ENCODE measurements at places on chromosomes 12 and 14.

- peak; percentile 79 for DNase-seq
Measured at GRCh38 chr12:132444957-132445883, 44.7 kb upstream of the FBRSL1 start.

DNA sequence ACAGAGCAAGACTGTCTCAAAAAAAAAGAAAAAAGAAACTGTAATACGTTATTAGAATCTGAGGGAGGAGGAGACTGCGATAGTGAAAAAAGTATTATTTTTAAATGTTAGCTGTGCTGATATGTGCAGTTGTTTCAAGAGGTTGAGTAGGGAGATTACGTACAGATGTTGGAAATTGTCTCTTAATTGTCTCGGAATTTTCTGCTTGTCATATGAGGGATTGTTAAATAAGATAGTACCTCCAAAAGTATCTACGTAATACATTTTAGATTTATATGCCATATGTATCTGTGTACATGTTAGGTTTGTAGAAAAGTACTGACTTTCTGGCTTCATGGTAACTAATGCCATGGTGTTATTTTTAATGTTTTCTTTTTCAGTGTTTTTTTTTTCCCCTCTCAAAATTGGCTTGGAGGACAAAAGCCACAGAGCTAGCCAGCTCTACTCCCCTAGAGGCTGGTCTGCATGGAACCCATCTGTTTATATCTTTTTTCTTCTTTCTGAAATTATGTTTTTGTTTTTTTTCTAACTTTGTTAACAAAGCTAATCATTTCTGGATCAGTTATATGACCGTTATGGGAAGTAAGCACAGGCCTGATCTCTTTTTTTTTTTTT, 3.4 kb downstream of the RIMKLB start:
- no peak for DNase-seq

DNA sequence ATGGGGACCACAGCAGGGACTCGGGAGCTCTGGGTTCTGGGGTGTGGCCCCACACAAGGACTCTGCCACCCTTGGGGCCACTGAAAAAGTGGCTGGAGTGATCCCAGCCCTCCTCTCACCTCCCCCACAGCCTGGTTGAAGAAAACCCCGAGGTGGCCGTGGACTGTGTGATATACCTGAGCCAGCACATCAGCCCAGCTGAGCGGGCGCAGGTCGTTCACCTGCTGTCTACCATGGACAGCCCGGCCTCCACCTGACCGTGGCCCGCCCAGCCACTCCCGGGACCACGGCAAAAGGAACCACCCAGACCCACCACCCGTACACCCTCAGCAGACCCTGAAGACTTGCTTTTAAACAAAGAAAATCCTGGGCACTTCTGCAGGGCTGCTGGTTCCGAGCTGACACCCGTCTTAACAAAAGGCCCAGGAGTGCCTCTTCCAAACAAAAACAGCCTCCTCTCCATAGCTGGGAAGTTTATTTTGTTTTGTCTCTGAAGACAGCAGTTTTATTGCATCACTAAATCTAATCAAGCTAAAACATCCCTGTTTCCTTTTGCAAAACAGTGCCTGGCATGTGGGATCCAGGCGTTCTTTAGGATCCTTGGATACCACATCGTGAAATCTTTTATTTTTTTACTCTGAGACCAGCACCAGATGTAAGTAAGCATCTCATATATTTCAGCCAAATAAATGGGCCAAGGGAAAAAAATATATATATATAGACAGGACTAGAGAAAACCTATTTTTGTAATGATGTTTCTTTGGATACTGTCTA, 42.8 kb downstream of the FOXN4 start:
- no peak for DNase-seq

- no peak for DNase-seq
Measured at GRCh38 chr12:121538699-121539061, 42.1 kb downstream of the KDM2B start.

GRCh38 chr14:101116065-101116464, 212.5 kb upstream of the RTL1 start:
- no peak for DNase-seq

DNA sequence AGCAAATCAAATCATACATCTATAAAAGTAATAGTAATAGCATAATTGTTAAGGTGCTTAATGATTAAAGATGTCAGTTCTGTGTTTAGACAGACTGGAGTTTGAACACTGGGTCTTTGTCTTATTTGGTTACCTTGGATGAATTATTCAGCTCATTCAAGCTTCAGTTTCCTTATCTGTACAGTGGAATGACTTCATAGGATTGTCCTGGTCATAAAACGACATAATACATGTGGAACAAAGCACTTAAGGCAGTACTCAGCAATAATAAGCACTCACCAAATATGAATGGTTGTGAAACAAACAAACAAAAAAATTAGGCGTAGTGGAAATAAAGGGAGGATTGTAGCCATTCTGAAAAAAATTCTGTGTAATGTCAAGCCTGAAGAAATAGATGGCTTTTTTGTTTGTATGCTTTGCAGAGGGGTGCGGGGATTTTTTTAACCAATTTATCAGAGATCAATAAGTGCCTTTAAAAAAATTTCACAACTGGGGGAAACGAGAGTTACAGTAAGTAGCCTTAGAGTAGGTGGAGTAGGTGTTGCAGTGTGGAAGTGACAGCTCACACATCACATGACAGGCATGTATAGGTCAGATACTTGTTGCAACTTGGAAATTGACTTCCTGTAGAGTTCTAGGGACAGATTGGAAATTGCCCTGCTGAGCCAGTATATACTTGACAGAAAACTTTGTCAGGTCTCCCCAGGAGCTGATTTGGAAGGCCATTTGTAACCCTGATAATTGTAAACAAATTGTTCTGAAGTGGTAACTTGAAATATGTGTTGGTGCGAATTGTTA, 157.7 kb downstream of the SLC15A5 start:
- no peak for DNase-seq

DNA sequence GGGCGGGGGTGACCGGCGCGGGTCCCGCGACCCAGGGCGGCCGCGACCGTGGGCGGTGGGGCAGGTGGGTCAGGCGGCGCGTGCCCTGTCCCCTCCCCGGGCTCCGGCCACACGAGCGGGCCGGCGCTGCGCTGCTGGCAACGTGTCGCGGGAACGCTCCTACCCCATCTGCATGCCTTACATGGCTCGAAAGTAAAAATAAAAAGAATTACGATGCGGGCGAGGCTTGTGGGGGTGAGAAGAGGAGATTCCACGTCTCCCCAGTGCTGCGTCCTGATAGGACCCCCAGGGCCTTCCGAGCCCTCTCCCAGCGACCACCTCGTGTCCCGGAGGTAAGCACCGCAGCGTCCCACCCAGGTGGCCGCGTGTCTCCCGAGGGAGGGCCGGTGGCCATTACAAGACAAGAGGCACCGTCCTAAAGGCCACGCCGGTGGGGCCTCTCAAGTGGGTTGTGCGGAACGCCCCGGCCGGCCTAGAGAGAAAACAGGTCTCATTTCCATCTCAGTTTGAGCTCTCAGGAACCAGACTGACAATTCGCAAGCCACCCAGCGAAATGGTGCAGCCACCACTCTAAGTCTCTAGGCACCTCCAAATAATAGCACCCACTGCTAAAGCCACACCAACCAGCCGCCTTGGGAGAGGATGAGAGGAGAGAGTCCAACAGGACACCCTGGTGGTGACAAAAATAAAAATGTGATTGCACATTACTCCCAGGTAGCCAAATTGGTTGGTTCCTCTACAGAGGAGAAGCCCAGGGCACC, 612 bp upstream of the FOXN3 start:
- peak; percentile 29 for DNase-seq

- DNase-seq: no peak
Measured at GRCh38 chr14:70921669-70922068, 14.4 kb downstream of the PCNX1 start.

DNA sequence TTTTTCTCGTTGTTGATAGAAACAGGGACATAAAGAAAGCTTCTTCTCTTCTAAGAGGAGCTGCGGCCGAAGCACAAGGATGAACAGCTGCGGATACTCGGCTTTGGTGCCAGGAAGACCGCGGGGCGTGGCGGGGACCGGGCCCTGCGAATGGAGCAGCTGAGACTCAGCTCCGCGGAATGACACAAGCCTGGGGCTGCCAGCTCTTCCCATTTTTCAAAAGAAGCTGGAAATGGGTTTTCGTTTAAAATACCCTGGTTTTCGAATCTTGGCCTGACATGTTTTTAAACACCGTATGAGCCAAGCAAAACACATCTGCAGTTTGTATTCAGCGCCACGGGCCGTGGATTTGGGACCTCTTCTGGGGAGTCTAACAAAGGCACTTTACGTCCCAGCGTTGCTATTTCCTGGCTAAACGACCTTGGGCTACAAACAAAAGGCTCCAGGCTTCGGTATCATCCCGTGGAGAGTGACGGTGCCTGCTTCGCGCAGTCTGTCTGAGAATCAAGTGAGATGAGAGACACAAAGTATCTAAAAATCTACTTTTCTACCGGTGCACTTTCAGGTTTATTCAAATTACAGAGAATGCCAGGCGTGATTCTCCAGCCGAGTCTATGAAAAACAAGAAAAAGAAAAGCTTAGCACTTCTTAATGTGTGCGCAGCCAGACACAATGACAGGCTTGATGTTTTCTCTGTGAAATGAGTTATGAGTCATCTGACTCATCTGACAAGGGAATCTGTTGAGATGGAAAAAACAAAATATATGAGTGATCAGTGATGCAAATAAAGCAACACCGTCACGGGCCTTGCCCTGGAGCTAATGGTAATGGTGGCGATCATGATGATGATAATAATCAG, 114.0 kb upstream of the TMEM132D start:
- no peak for DNase-seq

GRCh38 chr14:75495399-75495798, 26.9 kb upstream of the BATF start:
- no peak for DNase-seq

GRCh38 chr12:93325855-93326254, 51.9 kb upstream of the NUDT4 start:
- no peak for DNase-seq

DNA sequence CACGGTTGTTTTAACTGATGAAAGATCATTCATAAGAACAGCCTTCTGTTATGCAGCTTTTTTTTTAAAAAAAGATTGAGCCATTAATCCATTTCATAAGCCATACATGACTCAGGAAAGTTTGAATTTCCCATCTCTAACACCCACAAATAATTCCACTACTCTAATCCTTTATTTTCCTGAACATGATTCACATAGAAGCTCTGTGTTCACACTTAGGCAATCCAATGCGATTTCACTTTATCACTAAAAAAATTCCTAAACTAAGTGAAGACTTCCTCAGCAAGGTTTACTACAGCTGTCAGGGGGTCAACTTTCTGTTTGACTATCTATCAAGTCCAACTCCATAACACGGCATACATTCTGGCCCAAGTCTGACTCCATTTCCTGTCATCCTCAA, 25.9 kb downstream of the PKP2 start:
- DNase-seq: no peak

DNA sequence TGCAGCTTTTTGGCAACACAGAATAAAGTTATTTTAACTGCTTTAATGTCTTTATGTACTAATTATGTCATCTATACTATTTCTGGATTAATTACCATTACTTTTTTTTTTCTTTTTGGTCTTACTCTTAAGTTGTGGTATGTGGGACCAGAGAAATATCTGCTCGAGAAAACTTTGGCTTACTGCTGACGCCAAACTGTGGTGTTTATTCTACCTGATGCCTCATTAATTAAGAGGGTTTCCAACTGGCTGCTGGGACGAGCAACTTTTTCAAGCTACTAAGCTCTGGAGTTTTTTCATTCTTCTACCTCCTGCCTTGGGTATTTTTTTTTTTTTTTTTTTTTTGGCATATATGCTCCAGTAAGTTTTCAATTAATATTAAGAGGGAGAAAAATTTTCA, 1257.5 kb downstream of the FSCB start:
- DNase-seq: no peak

GRCh38 chr12:89453121-89453978, 71.2 kb downstream of the GALNT4 start:
- no peak for DNase-seq

- no peak for DNase-seq
Measured at GRCh38 chr12:58919231-58920101, 838 bp downstream of the LRIG3 start.

GRCh38 chr14:29681316-29681715, 246.3 kb downstream of the PRKD1 start:
- no peak for DNase-seq

DNA sequence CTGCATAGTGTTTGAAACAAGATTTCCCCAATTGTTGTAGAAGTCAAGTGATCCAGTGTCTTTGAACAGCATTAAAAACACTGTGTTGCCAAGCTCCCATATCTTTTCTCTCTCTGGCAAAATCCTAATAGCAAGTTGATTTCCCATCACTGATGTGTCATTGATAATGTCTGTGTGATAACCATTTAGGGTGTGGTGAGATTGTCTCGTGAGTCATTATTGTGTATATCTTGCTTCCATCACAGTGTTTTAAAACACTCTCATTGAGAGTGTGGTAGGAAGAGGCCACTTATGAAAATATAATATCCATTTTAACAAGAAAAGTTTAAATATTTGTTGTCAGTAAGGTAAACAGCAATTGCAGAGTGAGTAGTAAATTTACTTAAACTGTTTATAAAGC, 74.7 kb downstream of the PRORP start:
- DNase-seq: no peak

Measured in activated CD4-positive, CD25-positive, alpha-beta regulatory T cell (primary cell).